SJSA1 (cell line): ENCODE measurements at places on chromosomes 13 and 19.
A peak's percentile ranks its signal among the peaks of the same experiment; 100 is the strongest.

DNA sequence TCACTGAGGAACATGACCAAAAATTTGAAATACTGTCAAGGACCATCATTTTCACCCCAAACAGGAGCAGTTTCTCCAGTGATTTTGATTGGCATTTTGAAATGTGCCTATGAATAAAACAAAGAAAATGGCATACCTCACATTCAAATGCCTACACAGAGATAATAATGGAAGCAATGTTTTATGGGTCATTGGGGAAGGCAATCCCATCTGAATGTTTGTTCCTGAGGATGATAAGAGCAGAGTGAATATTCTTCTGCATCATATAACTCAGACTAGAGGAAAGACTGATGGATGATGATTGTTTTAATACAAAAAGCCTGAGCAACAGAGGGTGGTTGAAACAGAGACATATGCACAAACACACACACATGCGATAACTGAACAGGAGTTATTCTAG is 2749.9 kb downstream of the PCDH9 start:
- DNase-seq = no peak

- no peak for DNase-seq
These were observed 56.2 kb upstream of the ITM2B start for GRCh38 chr13:48176781-48177180.

GRCh38 chr19:452829-453228 is 8.0 kb downstream of the SHC2 start:
- DNase-seq = no peak

GRCh38 chr19:13846557-13847406 is 30.2 kb upstream of the NANOS3 start:
- DNase-seq = peak; percentile 99

- no peak for DNase-seq
These were observed 10.2 kb downstream of the MKNK2 start for GRCh38 chr19:2040647-2041432.

GRCh38 chr19:21335721-21336120 is 6.5 kb upstream of the ZNF708 start:
- DNase-seq = no peak

DNA sequence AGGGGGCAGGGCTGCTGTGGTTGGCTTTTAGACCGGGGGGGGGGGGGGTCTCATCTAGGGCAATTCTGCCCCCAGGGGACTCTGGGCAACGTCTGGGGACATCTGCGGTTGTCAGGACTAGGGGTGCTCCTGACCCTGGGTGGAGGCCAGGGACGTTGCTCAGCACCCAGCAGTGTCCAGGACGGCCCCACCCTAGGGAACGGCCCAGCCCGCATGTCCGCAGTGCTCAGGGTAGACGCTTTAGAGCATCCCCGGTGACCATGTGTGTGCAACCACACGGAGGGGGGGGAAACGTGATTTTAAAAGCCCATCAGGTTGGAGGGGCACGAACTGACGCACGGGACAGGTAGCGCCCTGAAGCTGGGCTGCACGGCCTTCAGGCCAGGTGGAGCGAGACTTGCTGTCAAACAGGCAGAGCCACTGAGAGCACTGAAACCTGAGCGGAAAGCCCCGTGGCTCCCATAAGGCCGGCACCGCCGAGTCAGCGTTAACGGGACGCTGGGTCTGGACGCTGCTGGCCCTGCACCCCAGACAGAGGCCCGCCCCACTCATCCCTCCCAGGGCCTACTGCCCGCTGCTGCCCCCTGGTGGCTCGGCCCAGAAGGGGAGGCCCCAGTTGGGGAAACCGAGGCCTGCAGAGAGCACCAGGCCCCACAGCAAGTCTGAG is 8.3 kb downstream of the CACTIN start:
- peak; percentile 78 for DNase-seq

GRCh38 chr13:24406524-24406923 is 97.1 kb downstream of the C1QTNF9 start:
- no peak for DNase-seq

- no peak for DNase-seq
These were observed 189.9 kb downstream of the DACH1 start for GRCh38 chr13:71677124-71677523.

- DNase-seq = no peak
These were observed 182.8 kb downstream of the MAB21L1 start for GRCh38 chr13:35293579-35294226.

DNA sequence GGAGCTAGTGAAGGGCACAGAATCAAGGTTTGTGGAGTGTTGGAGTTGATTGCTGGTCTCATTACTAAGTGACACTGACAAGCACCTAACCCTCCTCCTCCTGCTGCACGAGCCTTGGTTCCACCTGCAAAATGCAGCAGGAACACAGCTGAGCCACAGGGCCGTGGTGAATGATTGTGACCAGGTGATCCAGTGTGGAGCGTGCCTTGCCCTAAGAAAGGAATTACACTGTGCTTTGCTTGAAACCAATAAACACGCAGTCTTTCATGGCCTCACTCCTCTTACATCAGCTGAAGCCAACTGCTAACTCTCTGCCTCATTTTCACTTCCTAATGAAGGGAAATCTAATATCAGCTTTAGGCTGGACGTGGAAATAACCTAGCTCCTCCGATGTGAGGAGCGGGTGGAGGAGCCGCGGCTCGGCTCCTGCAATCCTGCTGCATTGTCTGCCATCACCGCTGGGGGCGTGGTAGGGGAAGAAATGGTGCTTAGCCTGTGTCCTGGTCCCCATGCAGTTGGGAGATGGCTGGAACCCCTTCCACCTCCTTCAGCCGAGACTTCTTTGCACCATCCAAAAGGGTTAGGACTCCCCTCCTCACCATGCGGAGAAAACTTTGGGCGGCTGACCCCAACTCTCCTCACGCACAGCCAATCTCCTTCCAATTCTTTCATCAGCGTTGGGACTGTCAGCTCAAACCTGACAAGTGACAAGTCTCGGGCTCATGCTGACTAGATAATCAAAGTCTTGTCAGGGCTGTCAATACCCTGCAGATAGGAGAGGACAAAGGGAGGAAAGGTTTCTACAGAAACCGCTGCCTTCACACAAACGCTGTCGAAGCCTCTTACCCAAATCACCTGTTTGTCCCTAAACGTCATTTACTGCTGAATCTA is 427.9 kb downstream of the ZNF536 start:
- no peak for DNase-seq

GRCh38 chr13:84208246-84208910 is 326.1 kb upstream of the SLITRK1 start:
- DNase-seq = no peak

GRCh38 chr13:50359041-50359367 is 343.8 kb downstream of the KCNRG start:
- DNase-seq = no peak

GRCh38 chr19:13929340-13929739 is 8.9 kb downstream of the PODNL1 start:
- DNase-seq = no peak

DNA sequence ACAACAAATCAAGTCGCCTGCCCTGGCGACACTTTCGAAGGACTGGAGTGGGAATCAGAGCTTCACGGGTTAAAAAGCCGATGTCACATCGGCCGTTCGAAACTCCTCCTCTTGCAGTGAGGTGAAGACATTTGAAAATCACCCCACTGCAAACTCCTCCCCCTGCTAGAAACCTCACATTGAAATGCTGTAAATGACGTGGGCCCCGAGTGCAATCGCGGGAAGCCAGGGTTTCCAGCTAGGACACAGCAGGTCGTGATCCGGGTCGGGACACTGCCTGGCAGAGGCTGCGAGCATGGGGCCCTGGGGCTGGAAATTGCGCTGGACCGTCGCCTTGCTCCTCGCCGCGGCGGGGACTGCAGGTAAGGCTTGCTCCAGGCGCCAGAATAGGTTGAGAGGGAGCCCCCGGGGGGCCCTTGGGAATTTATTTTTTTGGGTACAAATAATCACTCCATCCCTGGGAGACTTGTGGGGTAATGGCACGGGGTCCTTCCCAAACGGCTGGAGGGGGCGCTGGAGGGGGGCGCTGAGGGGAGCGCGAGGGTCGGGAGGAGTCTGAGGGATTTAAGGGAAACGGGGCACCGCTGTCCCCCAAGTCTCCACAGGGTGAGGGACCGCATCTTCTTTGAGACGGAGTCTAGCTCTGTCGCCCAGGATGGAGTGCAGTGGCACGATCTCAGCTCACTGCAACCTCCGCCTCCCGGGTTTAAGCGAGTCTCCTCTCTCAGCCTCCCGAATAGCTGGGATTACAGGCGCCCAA is at the start of gene LDLR:
Gene LDLR, plus strand, starts transcription at position 210 of the 760 bp plus-strand sequence. Its CDS starts 86 bp downstream, at position 296.
- peak; percentile 94 for DNase-seq

GRCh38 chr13:74026753-74027152 is 107.5 kb downstream of the KLF12 start:
- DNase-seq = no peak

- no peak for DNase-seq
These were observed 8.4 kb downstream of the B3GNT3 start for GRCh38 chr19:17803264-17803896.

DNA sequence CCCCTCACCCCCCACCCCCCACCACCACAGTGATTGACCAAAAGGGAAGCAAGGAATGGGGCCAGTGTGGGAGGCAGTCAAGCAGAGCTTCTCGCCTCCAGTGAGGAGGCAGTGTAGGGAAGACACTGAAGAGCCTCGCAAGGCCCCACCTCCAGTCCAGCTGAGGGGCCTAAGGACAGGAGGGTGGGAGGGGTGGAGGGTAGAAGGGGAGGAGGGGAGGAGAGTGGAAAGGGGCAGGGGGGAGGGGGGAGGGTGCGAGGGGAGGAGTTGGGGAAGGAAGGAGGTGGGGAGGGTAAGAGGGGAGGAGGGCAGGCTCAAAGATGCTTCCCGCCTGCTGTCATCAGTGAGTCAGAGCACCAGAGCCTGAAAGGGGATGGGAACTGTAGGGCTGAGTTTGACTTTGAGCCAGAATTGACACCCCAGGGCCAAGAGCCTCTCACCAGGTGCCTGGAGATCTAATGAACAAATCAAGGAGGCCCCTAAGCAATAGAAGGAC is 786.2 kb downstream of the UQCRFS1 start:
- DNase-seq = peak; percentile 68
